Right renal pelvis (tissue), 4 donors: ENCODE measurements at places on chromosomes 5 and 9.
A peak's percentile ranks its signal among the peaks of the same experiment; 100 is the strongest.

- DNase-seq, result no peak
Observed at GRCh38 chr9:126617823-126618165, 4.1 kb downstream of the LMX1B start.

GRCh38 chr9:115359017-115359780 is 241.2 kb upstream of the TNC start:
- peak; percentile 14 for DNase-seq

DNA sequence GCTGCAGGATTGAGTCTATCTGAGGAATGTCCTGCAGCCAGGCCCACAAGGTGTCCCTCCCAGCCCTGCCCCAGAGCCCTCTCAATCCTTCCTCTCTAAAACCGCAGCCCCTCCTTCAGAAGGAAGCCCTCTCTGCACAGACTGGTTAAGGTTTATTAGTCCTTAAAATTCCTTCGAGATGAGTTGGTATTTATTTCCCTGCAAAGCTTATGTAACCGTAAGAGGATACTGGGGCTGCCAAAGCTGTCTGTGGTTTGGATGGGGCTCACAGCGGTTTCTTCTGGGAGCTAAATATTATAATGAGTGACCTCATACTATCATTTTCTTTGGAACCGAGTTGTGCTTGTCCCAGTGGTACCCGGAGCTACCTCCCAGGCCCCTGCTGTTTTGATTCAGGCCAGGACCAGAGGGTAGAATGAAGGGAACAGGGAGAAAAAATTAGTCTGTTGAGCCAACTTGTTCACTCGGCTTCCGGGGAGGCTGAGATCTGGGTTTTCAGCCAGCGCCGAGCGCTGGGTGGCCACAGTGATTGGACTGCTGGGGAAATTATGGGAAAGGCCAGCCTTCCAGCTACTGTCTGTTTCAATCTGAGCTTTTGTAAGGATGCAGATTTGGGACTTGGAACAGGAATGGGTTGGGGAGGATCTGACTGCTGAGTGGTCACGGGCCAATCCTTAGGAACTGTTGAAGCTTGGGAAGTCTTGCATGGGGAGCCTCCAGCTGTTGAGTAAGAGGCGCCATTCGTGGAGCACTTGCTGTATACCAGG is 107.5 kb downstream of the NDFIP1 start:
- no peak for DNase-seq

GRCh38 chr9:32533336-32533735 is 7.3 kb upstream of the RIGI start:
- no peak for DNase-seq

DNA sequence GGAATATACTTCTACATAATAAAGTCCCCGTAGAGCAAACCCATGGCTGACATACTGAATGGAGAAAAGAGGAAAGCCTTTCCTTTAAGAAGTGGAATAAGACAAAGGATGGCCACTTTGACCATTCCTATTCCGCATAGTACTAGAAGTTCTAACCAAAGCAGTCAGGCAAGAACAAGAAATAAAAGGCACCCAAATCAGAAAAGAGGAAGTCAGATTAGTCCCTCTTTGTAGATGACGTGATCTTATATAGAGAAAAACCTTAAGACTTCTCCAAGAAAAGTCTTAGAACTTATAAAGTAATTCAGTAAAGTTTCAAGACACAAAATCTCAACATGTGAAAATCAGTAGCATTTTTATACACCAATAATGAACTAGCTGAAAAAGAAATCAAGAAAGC is 133.9 kb downstream of the GIN1 start:
- DNase-seq, result no peak
